ENCODE measurements at places on chromosomes 16 and 17. TPM values are rescaled to one million over a fixed set of nuclear protein-coding genes. Genes with fewer than 3 reads are reported as not detected.
A peak's percentile ranks its signal among the peaks of the same experiment; 100 is the strongest.

DNA sequence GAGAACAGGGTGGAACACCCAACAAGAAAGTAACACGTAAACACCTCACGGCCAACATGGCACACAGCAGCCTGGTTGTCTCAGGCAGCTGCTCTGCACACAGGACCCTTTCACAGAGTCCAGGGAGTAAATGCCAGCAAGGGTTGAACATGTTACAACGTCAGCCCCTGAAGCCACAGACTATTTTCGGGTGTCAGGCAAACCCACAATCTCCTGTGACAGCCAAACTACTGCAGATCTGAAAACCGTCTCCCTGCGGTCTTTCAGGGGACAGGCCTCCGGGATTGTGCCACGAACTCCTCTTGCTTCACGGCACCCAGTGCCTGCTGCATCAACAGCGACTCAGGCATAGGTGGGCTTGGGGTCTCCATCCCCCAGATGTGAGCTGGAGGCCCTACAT is 127.7 kb downstream of the XYLT1 start:
- no peaks in the 10 kb centered on the region for H3K4me1 ChIP-seq
- H3K27ac ChIP-seq = peak overlapping the region; percentile 90
- H3K36me3 ChIP-seq = no peaks in the 10 kb centered on the region
- H3K27me3 ChIP-seq = no peaks in the 10 kb centered on the region

DNA sequence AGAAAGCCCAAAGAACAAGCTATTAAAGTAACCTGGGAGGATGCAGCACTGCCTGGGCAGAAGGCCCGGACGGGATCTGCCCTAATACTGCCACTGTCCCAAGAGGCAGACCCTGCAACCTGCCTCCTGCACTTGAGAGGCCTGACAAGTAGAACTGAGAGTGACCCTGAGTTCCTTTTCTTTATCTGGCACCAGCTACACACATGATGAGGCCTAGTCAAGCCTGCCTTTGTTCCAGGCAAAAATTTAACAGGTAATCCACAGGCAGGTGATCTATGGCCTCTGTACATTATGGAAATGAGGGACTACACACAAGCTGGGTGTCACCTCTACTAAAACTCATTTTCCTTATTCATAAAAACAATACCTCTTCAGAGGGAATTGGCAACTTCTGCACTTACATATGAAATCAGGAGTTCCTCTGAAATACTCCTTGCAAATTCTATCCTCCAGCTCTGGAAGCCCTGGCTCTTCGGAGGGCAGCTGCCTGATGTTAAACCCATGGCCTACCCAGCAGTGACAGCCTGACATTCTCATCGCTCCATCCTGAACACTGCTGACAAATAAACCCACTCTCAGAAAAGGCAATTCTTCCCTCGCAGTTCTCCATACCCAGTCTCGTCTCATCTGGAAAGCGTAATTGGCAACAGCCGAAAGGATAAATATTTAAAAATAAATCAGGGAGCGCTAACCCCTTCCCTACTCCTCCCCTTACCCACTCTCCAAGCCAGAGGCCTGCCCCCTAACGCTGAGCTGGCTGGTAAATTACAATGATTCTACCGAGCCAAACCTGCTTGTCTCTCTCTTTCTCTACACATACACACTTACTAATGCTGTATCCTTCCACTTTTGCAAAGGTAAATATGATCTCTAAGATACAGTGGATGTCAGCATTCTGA is 2.5 kb upstream of the ZFHX3 start:
- no peak overlapping the region for H3K4me3 ChIP-seq
- H3K4me1 ChIP-seq = no peaks in the 10 kb centered on the region
- no peaks in the 10 kb centered on the region for H3K36me3 ChIP-seq
- no peak for DNase-seq
- H3K27me3 ChIP-seq = no peaks in the 10 kb centered on the region

- H3K36me3 ChIP-seq = no peaks in the 10 kb centered on the region
- H3K4me3 ChIP-seq = no peak overlapping the region
- no peak overlapping the region for H3K27ac ChIP-seq
These were observed 6.2 kb upstream of the CYB561 start for GRCh38 chr17:63452046-63452961.

The TRAPPC2L gene
- total RNA-seq = 33.0 TPM

GRCh38 chr16:75250089-75250808 is 1.2 kb downstream of the BCAR1 start:
- no peaks in the 10 kb centered on the region for H3K36me3 ChIP-seq
- H3K4me1 ChIP-seq = no peaks in the 10 kb centered on the region
- peak overlapping the region; percentile 90 for H3K4me3 ChIP-seq
- no peaks in the 10 kb centered on the region for H3K27me3 ChIP-seq

DNA sequence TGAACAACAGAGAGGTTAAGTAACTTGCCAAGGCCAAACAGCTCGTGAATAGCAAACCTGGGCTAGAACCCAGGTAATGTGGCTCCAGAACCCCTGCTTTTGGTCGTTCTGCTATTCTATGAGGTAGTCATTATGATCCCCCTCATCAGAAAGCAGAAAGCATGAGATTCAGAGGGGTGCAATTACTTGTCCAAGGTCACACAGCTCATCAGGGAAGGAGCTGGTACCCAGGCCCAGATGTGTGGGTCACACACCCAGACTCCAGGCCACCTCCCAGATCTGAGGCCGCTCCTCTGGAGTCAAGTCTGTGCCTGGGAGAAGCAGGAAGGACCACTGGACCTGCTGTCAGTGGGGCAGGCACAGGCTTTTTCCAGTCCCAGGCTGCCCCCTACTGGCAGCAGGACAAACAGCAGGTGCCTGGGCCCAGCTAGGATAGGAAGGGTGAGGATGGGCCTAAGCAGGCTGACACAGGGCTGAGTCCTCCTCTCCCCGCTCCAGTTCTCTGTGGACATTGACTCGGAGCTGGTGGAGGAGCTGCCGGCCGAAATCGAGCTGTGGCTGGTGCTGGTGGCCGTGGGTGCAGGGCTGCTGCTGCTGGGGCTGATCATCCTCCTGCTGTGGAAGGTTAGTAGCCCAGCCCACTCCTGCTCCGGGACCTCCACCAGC is 7.8 kb upstream of the PDK2 start:
- no peak overlapping the region for H3K27ac ChIP-seq
- H3K36me3 ChIP-seq = peaks cover 18% of the 10 kb centered on the region
- H3K27me3 ChIP-seq = no peaks in the 10 kb centered on the region
- no peaks in the 10 kb centered on the region for H3K4me1 ChIP-seq

The EFCAB5 gene
- total RNA-seq = not detected

DNA sequence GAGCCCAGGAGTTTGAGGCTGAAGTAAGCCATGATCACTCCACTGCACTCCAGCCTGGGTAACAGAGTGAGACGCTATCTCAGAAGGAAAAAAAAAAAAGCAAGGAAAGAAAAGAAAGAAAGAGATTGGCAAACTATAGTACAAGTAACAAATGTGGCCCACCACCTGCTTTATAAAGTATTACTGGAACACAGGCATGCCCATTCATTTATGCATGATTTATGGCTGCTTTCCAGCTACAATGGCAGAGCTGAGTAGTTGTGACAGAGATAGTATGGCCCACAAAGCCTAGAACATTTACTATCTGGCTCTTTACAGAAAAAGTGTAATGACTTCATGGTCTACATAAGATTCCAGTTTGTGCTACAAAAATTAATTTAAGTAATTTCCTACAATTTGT is 23.6 kb downstream of the C16orf87 start:
- no peak overlapping the region for H3K4me3 ChIP-seq
- no peak overlapping the region for H3K27ac ChIP-seq
- H3K4me1 ChIP-seq = peaks cover 9% of the 10 kb centered on the region
- DNase-seq = no peak
- H3K36me3 ChIP-seq = no peaks in the 10 kb centered on the region
- H3K27me3 ChIP-seq = no peaks in the 10 kb centered on the region

GRCh38 chr16:58488531-58488930 is 11.4 kb upstream of the NDRG4 start:
- no peak overlapping the region for H3K4me3 ChIP-seq
- H3K36me3 ChIP-seq = no peaks in the 10 kb centered on the region
- peaks cover 40% of the 10 kb centered on the region for H3K4me1 ChIP-seq

DNA sequence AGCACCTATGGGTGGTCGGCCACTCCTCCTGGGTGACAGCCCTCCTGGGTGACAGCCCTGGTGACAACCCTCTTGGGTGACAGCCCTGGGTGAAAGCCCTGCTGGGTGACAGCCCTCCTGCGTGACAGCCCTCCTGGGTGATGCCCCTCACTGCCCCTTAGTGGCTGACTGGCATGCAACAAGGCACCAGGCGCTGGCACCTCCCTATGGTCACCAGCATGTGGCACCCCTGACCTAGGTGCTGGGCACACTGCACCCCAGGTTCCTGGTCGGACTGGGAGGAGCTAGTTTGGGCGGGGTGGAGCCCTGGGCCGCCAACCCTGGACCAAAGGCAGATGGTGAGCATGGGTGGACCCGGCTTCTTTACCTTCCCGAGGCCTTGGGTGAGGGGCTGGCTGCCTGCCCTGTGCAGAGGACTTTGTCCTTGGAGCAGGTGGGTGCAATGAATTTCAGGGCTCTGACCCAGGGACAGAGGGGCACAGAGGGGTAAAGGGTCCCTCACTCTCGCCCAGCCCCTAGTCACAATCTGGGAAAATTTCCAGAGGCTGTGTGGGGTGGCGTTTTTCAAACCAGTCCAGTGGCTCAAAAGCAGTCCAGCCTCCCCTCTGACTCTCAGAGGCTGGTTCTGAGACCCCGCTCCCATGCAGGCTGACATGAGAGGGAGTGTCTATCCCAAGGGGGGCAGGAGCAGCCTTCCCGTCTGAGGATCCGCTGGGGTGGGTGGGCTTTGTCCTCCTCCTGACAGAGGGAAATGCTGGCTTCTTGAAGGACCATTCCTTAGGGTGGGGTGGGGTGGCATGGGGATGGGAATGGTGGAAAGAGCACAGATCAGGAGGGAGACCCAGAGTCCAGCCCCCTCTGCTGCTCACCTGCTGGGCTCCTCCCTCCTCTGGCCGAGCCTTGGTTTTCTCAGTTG is 25.9 kb upstream of the TNFRSF13B start:
- H3K27ac ChIP-seq = no peak overlapping the region
- no peak overlapping the region for H3K4me3 ChIP-seq
- no peaks in the 10 kb centered on the region for H3K27me3 ChIP-seq
- H3K36me3 ChIP-seq = no peaks in the 10 kb centered on the region

The SEZ6 gene
- not detected for total RNA-seq

The PLD6 gene
- total RNA-seq = 6.8 TPM

All from right atrium auricular region (tissue), 2 donors.